ENCODE measurements at places on chromosomes 4 and X.

GRCh38 chr4:37068580-37068979 is 176.0 kb upstream of the NWD2 start:
- DNase-seq = no peak

- no peak for DNase-seq
Measured at GRCh38 chr4:98662626-98663225, 4.3 kb upstream of the TSPAN5 start.

DNA sequence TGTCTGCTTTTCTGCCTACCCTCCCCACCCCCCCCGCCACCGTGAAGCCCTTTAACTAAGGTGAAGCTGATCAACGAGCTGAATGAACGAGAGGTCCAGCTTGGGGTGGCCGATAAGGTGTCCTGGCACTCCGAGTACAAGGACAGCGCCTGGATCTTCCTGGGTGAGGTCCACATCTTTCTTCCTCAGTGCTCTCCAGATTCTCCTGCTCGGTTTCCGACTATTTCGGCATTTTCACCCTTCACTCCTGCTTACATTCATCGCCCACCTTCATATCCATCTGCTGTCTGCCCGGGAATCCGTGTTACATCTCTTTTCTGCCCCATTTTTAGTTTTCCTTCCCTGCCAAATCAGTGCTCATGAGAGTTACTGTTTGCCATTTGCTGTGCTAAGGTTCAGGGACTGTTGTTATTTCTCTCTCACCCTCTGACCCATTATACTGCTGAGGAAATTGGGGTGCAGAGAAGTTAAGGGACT is 459 bp downstream of the RBMX2 start:
- DNase-seq = no peak

- DNase-seq = no peak
Measured at GRCh38 chr4:88527787-88528186, 4.2 kb upstream of the PYURF start.

DNA sequence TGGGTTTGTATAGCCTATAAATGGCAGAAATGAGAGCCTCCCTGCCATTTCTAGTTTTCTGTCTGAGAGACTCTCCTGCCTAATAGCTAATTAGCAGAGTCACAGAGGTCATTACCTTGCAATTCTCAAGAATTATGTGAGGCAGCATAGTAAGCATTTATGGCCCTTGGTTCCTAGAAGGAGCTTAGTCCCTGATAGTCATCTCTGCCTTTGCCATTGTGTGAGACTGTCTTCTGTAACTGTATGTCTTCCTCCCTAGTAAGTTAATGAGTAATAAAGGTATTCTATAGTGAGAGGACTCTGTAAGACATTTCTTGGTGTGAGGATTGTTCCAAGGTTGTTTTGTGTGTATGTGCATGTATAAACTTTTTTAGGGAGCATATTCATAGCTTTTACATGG is 108.7 kb downstream of the AR start:
- DNase-seq = no peak

DNA sequence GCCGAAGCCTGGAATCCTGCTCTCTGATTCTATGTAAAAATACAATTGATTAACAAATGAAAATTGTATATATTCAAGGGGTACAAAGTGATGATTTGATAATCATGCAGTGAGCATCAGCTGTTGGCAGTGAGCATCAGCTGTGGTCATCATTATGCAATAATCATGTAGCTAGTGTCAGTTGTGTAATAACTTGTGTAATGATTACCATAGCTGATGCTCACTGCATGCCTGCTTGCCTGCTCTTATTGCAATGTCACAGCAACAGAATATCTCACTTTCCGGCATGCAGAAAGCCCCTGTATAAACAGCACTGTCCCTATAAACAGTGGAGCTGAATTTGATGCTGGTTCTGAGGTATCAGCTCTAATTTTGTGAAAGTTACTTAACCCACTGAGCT is 46.8 kb downstream of the SULT1B1 start:
- no peak for DNase-seq

DNA sequence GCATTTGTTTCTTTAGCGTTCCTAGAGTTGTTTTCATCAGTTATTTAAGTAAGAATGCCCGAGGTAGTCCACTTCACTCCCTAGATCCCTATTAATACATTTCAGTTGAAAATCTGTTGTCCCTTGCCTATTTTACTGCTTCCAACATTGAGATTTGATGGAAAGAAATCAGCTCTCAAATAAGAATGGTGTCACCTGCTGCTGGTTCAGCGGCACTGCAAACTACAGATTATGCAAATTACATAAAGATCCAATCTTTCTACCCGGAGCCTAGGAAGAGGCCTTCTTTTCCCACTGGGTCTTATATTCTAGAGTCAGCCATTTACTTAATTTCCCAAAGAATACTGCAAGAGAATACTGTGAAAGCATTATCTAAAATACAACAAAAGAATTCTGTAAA is 597.6 kb upstream of the MAGEB2 start:
- no peak for DNase-seq

DNA sequence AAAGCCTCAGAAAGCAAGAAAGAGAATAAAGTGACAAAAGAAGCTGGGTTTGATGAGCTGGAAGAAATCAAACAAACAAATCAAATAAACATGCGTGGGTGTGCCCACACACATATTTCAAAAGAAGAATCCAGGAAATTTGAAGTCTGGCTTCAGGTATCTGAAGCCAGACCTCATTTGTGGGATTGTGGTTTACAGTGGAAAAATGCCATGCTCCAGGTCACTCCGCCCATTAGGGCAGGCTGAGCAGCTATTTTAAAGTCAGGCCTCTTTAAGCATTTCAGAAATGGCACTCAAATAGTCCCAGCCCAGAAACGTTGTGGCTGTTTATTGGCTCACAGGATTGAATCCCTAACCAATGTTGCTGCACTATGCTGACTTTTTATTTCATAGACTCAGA is 226.1 kb upstream of the F9 start:
- no peak for DNase-seq

Measured in activated CD4-positive, CD25-positive, alpha-beta regulatory T cell (primary cell).